ENCODE measurements at places on chromosomes 2 and 18.
A peak's percentile ranks its signal among the peaks of the same experiment; 100 is the strongest.

DNA sequence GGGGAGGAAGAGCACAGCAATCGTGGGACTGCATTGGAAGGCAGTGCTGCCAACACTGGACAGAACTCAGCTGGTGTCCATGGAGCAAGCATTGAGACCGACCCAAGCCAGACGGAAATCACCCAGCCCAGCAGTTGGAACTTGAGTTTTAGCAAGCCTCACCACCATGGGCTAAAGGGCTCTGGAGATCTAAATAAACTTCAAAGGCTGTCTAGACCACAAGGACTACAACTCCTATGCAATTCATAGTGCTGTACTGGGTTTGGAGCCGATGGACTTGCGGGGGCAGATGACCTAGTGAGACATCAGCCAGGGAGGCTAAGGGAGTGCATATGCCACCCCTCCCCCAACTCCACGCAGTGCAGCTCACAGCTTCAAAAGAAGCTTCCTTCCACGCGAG lies 243.6 kb upstream of the SLC39A10 start:
- DNase-seq = no peak

- no peak for DNase-seq
Observed at GRCh38 chr18:47265197-47265596, 13.7 kb upstream of the SKOR2 start.

GRCh38 chr2:9390151-9390850 lies 33.0 kb downstream of the ITGB1BP1 start:
- peak; percentile 26 for DNase-seq

DNA sequence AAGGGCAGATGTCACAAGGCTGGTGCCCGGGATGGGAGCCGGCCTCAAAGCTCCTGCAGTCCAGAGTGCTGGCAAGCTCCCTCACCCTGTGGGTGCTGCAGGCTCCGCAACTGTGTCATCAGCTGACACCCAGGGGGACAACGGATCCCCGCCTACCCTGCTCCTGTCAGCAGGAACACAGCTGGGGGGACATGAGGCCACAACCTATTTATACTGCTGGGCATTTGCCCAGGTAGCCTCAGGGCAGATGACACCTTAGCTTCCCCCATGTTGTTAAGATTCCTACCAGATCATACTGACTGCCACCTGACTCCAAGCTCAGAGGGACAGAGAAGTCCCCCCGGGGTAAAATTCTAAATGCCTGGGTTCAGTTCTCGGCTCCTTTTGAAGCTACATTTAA lies 1.2 kb downstream of the ANKRD23 start:
- no peak for DNase-seq

DNA sequence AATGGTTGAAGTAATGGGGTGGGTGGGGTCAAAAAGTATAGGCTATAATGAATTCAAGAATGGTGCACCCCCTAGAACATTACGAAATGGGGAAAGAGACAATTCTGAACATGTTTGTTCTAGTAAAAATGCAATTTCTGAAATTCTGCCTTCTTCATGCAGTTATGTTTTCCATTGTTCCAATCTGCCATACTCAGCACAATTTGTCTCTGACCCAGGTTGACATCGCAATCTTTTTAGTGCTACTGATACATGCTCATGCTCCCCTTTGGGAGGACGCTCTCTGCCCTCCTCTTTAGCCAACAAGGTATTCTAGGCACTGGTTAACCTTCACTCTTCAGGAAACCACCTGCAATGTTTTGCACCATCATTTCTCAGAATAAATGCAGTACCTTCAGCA lies 1303.9 kb upstream of the PIK3C3 start:
- no peak for DNase-seq

DNA sequence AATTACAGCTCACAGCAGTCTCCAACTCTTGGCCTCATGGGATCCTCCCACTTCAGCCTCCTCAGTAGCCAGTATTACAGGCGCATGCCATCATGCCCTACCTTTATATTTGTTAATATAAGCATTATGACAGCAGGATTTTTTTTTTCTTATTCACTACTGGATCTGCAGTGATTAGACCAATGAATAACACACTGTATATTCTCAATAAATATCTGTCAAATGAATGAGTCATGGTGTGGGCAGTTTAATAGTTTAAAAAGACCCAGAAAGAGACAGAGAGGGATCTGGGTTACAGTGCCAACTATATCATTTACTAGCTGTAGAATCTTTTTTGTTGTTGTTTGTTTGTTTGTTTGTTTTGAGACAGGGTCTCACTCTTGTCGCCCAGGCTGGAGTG lies 62.4 kb upstream of the LTBP1 start:
- no peak for DNase-seq

DNA sequence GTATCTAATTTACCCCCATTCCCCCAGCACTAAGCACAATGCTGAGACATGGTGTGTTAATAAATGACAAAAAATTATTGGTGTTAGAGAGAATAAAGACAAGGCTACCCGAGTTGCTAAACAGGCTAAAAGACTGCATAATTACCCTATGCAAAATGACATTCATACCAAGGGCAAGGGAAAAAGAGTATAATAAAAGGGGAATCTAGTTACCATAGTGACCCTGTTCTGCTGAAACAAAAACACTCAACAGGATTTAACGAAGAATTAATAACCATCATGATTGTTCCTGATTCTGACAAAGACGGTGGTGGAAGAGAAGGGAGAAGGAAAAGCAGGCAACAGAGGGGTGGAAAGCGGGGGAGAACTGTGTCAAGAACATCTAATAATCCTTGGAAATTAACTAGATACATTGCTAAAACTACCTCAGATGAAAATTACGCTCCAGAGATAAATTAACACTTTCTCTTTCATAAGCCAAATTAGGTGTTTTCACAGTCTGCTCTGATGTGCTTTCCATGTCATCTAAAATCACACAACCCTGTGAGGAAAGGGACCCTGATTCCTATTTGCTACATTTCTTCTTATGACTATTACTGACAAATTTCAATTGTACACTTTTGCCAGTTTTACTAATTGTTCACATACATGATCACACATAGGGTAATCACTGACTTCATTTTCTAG lies 25.5 kb downstream of the TTR start:
- no peak for DNase-seq

GRCh38 chr18:45751766-45752165 lies 27.8 kb downstream of the SLC14A1 start:
- DNase-seq = peak; percentile 14

DNA sequence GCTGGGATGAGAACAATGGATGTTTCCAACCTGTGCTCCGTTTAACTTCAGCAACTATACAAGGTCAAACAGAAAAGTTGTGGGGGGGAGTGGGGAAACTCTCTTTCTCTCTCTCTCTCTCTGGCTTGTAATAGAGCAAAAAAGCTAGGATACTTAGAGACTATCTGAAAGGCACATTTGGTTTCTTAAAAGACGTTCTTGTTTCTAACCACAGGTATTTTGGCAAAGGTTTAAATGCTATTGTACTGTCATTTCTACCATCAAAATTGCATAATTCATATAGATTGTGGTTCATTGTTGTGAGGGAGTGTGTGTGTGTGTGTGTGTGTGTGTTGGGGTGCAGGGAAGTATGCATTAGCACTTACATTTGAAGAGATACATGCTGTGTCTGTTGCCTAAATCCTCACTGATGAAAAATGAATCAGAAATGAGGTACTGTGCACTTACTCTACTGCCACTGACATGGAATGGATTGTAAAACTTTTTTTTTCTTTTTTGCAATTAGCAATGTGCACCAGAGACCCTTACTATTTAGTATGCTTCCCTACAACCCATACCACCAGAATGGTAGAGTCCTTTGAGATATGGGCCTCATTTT lies 841.0 kb upstream of the PIK3C3 start:
- no peak for DNase-seq

DNA sequence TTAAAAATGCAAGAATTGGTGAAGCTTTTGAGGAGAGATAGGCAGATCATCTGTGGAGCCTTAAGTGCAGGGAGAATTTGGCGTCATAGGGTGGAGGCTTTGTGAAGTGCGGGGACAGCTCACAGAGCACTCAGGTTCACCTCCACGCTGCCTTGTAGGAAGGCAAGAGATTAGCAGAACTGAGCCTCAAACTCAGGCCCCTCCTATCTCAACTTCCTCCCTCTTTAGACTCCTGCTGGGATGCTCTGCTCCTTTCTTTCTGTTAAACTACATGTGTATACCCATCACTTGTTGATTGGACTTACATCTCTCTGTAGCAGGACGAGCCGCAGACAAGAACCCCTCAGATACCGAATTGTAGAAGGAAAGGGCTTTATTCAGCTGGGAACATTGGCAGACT lies 422.2 kb downstream of the SETBP1 start:
- no peak for DNase-seq

DNA sequence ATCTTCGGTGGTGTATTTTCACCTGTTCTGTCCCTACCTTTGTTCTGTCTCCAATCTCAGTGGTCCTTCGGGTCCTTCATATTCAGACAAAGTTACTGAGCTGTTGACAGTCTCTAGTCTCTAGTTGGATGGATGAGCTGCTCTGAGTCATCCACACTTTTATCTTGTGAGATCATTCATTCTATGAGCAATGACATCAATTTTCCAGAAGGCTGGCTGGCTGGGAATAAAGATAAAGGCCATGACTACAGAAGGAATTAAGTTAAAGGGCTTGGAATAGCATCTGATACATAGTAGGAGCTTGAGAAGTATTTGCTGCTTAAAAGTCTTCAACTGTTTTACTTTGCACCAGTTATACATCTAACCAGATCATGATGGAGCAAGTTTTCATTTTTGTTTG lies 43.1 kb upstream of the SLC39A10 start:
- peak; percentile 31 for DNase-seq

DNA sequence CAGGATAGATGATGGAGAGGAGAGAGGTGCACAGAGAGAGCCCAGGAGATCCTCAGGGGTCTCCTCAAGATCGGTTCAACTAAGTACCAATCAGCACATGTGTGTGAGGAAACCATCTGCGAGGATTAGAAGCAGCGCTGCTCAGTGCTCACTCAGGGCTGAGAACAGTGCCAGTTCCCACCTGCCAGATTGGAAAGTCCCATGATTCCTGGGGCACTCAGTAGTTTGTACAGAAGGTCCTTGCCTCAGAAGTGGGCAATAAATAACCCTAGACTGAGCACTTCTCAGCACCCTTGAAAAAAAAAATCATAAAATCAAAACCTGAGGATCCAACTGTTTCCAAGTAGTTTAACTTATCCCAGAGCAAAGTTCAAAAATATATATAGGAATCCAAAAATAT lies 53.8 kb downstream of the SEMA4F start:
- DNase-seq = no peak

- no peak for DNase-seq
Observed at GRCh38 chr18:37249171-37249886, 316.3 kb downstream of the CELF4 start.

DNA sequence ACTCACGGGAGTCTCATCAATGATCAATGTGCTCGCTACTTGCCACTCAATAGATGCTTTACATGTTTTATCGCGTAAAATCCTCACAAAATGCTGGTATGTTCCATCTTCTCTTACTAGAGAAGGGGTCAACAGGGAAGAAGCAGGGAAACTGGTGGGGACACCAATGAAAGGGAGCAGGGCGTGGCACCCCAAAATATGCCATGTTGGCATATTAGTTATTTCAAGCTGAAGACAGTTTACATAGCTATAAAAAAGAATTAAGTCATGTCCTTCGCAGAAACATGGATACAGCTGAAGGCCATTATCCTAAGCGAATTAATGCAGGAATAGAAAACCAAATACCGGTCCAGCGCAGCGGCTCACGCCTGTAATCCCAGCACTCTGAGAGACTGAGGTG lies 8.1 kb upstream of the ZNF236 start:
- DNase-seq = no peak

- no peak for DNase-seq
Observed at GRCh38 chr18:30150586-30151250, 891.8 kb downstream of the DSC3 start.

GRCh38 chr2:193566276-193566675 lies 1371.5 kb upstream of the TMEFF2 start:
- no peak for DNase-seq

GRCh38 chr2:207148020-207148419 lies 17.7 kb downstream of the KLF7 start:
- no peak for DNase-seq

DNA sequence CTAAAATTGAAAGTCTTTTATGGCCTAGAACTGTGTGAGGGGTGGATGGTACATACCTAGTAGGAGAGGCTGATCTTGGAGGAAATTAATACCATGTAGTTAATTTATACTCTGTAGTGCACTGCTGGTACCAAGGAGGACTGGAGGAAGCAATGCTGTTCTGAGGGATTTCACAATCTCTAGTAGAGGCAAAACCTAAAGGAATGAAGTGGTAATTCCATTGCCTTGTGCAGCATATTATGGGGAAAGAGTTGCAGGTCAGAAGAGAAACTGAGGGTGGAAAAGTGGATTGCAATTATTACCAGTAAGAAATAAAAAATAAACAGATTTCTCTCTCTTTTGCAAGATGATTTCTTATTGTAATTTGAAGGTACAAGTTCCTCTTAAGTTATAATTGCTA lies 2.2 kb downstream of the ABI2 start:
- DNase-seq = peak; percentile 16

DNA sequence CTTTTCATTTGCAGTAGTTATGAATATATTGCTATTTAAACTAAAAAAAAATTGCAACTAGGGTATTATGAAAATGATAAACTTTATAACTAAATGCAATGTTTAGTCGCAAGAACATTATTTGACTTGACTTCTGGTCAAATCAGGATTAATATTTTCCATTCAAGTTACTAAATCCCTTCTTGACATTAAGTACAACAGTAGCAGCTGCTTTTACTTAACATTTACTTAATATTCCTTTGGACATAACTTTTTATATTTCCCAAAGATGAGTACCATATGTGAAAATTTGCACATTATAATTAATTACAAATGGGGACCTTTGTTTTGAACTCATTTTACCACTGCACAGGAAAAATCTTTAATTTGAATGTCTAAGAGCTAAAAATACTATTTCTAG lies 74.0 kb downstream of the PMS1 start:
- DNase-seq = no peak

DNA sequence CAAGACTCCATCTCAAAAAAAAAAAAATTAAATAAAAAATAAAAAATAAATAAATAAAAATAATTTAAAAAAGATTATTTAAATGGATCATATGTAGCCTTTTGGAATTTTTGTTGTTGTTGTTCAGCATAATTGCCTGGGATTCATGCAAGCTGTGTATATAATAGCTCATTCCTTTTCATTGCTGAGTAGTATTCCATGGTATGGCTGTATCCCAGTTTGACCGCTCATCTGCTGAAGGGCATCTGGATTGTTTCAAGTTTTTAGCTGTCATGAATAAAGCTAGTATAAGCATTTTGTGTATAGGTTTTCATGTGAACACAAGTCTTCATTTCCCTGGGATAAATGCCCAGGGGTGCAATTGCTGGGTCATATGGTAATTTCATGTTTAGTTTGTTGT lies 6.4 kb upstream of the TANC1 start:
- no peak for DNase-seq

GRCh38 chr18:12867441-12868123 lies 16.5 kb downstream of the PTPN2 start:
- peak; percentile 35 for DNase-seq

DNA sequence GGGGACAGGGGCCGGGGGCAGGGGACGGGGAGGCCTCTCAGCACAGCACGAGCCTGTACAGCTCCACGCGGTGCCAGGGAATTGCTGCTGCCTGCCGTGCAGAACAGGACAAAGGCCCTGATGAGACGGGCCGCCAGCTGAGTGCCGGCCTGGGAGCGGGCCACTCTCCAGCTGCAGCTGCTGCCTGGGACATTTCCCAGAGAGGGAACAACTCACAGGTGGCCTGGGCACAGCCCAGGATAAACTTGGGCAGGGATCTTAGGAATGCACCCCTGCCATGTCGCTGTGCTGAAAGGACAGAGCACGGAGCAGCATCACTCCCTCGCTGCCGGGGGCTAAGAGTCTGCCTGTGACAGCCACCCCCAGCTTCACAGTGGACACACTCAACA lies 38.8 kb downstream of the CENPO start:
- no peak for DNase-seq

- DNase-seq = no peak
Observed at GRCh38 chr18:62321201-62321600, 3.9 kb upstream of the TNFRSF11A start.
